ENCODE measurements at places on chromosomes 1 and 21.

DNA sequence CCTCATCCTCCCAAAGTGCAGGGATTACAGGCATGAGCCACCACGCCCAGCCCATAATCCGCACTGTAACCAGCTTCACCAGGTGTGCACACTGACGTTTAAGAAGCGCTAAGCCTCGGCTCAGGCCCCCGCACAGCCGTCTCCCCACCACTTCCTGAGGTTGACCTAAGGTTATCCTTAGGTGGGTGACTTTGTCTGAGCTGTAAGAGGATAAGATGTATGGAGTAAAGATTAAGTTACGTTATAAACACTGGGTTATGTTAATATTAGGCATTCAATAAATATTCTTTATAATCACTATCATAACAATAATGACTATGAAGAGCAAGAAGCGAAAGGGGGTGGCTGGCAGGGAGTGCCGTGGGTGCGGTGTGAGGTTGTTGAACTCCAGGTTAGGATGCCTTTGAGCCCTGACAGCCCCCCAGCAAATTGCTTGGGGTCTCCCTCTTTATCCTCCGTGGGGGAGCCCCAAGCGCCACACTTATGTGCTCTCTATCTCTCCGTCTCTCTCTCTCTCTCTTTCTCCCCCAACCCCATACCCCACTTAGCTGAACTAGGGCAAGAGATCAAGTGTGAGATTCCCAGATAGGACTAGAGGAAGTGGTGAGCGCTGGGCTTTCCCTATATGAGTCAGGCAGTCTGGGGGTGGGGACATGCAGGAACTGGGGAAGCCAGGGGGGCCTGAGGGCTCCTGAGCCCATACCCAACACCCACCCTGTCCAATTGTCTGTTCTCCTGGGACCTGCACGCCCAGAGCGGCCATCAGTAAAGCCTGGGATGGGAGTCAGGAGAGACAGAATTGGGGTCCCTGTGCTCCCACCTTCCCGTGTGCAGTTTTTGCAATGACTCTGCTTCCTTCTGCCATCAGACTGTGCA, 7.6 kb downstream of the EFHD2 start:
- DNase-seq, result peak; percentile 66

DNA sequence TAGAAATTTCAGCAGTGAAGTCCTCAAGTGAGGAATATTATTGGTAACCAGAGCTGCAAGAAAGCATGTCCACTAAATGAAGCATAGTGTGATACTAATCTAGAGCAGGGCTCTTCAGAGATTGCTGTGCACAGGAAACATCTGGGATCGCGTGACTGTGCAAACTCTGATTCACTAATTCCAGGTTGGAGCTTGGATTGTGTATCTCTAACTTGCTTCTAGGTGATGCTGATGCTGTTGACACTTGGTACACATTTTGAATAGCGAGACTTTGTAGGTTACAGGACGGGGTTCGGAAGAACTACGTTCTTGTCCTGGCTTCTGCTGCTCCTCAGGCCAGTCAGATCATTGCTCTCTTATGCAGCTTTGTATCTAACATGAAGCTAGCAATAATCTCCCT, 66.5 kb downstream of the PRRX1 start:
- DNase-seq, result no peak

DNA sequence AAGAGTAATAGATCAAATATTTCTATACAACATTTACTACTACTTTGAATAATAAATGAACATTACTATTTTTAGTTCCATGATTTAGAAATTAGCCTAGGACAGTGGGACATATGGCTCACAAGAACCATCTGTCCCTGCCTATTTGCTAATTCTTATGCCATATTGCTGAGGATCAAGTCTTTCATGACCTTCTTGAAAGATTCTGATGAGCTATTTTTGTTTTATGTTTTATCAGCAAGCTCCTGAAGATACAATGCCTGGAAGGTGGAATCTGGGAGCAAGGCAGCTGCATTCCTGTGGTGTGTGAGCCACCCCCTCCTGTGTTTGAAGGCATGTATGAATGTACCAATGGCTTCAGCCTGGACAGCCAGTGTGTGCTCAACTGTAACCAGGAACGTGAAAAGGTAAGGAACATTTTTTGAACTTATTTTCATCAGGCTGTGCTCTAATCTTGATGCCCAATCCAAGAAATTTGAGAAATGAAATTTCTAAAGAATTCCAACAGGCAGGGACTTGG, 326.7 kb downstream of the PAPPA2 start:
- no peak for DNase-seq

GRCh38 chr1:20185834-20186782, at the start of the genes PLA2G2C and UBXN10:
Gene PLA2G2C, minus strand, starts transcription at chr1:20186518. Its CDS starts 9,155 bp downstream, at chr1:20177363.
Gene UBXN10, plus strand, starts transcription at chr1:20186096. Its CDS starts 4,466 bp downstream, at chr1:20190562.
- DNase-seq, result no peak

GRCh38 chr1:165738794-165739193, 29.9 kb downstream of the TMCO1 start:
- DNase-seq, result no peak

DNA sequence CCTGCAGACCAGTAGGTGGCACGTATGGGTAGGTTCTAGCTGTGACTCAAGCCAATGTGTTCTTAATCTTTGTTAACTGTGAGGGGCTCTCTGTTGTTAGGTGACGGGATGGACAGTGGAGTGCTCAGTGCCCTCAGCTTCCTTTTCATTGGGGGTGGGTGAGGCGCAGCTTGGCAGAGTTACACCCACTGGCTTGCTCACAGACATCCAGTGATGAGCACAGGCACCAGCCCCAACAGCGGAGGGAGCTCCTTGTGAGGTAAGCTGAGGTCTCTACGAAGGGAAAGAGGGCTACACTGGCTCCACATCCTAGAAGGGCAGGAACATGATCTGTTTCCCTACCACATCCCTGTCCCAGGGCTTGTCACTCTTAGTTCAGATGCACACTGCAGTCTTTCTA, 871.3 kb downstream of the LRRIQ3 start:
- DNase-seq, result no peak

- no peak for DNase-seq
Observed at GRCh38 chr1:59177756-59178155, 119.1 kb upstream of the FGGY start.

DNA sequence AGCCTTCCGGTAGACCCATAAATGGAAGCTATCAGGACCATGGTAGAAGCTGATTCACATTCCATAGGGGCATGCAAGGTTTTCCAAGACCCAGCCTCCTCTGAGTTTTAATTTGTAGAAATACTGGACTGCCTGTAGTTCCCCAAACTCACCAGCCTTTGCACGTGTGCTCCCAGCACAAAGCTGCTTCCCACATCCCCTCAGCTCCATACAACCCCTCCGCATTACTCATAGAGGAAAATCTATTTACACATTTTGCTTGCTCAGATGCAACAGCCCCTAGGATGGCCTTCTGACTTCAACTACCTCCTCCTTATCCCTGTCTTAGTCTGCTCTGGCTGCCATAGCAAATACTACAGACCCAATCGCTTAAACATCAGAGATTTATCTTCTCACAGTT, 336.2 kb downstream of the SETD4 start:
- DNase-seq, result no peak

DNA sequence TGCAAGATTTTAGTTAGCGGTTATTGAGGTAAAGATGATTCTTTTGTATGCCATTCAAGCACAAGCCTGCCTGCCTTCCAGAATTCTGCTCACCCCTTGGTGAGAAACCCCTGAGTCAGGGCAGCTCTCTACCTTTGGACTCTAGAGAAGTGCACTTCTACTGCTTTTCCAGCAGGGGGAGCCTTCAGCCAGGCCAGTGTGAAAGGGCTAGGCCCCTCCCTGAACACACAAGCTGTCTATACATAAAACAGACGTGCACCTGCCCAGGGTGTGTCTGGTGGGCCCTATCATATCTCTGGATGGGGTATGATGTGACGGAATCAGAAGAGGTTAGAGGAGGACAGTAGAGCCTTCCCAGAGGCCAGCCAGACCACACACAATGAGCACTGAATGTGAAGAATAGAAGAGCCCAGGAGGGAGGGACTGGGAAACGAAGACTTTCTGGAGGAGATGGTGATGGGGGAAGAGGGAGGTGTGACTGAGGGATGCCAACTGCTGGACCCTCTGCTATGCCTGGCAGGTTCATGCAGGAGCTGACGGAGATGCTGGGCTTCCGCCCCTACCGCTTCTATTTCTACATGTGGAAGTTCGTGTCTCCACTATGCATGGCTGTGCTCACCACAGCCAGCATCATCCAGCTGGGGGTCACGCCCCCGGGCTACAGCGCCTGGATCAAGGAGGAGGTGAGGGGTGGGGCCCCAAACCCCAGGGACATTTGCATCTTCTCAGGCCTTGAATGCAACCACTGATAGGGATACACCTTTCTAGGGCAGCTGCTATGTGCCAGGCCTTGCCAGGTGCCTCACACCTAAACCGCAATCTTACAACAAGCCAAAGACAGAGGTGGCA, 13.0 kb upstream of the KCNC4 start:
- peak; percentile 69 for DNase-seq

GRCh38 chr21:32534113-32534512, 51.2 kb downstream of the TCP10L start:
- DNase-seq, result no peak

- no peak for DNase-seq
Observed at GRCh38 chr1:35637401-35637809, 3.9 kb downstream of the PSMB2 start.

Measured in HTR-8/SVneo (cell line).